ENCODE measurements at places on chromosomes 16 and 17.

GRCh38 chr17:17314501-17315071, 11.4 kb downstream of the NT5M start:
- no peak for DNase-seq

DNA sequence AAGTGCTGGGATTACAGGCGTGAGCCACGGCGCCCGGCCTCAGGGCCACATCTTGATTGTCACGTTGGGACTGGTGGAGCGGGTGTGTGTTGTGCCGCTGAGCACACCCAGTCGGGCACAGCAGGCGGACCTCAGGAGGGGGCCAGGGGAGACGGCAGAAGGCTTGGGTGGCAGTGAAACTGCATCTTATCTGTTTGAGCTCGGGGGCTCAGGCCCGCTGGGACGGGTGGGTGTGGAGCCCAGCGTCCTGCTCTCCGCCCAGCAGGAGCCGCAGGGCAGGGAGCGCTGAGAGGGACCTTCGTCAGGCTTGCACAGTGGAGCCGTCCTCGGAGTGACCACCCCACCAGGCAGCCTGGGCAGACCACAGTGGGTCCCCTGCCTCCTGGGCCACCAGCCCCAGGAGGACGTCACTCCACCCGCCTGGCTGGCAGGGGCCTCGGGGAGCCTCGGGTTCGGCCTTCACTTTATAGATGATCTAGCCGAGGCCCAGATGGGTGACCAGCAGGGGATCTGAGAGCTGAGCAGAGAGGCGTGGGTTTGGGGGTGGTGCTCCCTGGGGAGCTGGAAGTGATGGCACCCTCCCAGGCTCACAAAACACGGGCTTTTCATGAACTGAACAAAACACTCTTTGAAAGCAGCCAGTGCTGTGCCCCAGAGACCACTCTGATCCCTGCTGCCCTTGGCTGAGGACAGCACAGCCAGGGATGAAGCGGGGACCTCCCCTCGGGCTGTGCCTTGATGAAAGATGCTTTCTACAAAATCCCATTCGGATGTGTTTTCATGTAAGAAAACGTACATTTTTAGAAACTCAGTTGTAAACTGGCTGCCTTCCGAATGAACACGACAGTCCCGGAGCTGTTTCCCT, 181.1 kb downstream of the SEC14L1 start:
- no peak for DNase-seq

DNA sequence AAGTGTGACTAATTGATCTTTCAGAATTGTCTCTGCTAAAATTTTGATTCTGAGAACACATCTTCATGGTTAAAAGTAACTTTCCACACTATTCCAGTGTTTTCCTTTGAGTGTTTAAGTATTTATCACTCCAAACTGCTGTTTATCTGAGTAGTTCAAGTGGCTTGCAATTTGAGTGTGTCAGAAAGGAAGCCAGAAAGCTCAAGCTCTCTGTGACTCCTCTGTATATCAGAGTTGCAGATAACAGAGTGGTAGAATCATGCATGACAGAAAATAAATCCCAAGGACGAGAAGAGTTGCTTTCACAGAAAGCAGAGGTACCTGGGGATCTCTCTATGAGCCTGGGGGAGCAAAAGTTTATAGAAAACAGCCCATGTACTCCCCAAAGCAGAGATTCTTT, 130.0 kb downstream of the CYB561 start:
- DNase-seq, result no peak

GRCh38 chr17:74757502-74757901, 9.1 kb downstream of the NHERF1 start:
- no peak for DNase-seq

DNA sequence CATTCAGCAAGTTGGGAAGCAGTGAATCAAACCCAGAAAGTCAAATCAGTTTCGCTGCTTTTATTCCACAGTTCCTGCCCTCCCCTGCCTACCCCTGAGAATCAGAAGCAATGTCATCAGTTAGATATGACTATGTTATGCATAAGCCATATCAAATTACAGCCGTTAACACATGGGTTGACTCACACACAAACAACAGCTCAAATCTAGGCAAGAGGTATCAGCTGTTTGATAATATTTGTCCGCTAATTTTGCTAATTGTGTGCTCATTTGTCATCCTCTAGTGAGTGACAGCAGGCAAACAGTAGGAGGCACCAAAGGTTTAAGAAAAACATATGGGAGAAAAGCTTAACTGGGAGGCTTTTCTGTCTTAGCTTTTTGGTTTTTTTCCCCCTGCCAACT, 327.4 kb upstream of the CCL2 start:
- no peak for DNase-seq

GRCh38 chr16:81164958-81165357, 68.8 kb upstream of the GCSH start:
- DNase-seq, result no peak

DNA sequence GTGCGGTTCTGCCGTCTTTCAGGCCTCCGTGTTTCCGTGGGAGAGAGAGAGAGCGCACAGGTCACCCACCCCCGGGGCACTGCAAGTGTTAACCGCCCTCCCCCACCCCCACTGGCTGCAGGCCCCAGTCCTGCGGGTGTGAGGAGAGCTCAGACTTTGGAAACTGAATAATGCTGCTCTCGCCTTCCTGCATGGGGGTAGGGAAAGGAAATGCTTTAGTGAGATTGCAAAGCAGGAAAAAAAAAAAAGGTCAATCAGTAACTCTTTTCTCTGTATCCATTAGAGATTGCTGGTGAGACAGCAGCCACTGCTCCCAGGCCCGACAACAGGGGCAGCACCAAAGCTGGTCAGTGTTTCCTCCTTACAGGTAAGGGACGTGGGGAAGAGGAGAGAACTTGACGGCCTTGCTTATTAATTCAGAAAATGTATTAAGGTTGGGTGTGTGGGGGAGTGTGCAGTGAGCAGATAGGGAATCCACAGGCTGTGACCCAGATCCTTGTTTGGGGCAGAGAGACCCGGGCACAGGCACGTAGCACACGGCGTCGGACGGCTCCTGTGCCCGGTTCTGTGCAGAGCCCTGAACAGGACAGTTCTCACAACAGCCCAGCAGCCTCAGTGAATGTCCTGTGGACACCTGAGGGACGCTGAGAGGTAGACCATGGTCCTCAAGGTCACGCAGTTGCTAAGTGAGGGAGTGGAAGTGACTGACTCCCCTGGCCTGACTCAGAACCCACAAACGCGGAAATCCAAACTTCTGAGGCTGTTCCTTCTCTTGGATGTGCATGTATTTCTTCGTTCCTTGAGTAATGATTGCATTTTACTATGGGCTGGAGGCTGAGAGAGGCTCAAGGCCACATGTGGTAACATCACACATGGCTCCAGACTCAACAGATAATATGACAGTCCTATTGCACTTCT, 156.5 kb downstream of the FOXL1 start:
- DNase-seq, result no peak

DNA sequence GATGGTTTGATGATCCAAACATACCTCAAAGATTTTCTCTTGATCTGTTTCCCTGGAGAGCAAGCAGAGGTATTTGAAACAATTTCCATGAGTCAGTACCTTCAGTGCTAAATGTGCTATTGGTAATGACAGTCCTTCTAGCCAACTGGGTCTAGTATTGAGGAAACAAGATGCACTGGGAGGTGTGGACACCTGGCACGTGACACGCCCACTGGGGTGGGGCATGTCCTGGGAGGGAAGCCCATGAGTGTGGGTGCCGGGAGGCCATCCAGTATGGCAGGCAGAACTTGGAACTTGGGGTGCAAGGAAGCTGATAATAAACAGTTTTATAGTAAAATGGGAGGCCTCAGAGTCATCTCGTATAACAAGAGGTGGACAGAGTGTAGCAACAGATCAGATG, 17.9 kb upstream of the AKAP1 start:
- no peak for DNase-seq

GRCh38 chr17:30396129-30396528, 17.4 kb downstream of the CPD start:
- no peak for DNase-seq

- DNase-seq, result no peak
Measured at GRCh38 chr17:42673885-42674754, 2.7 kb downstream of the PLEKHH3 start.

DNA sequence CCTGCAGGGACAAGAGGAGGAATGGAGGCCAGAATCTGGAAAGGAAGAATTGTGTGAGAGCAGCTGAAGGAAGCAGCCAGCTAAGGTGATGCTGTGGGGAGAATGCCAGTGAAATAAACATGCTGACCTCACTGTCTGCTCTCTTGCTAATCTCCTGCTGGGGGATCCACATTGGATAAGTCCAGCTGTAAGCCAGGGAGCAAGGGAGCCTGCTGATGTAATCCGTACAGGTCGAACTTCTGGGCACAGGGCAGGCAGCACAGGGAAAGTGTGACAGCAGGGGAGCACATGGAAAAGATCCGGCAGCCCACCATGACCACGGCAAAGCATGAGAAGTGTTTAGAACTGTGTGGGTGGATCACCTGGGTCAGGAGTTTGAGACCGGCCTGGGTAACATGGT, 7.5 kb upstream of the XPO6 start:
- no peak for DNase-seq

GRCh38 chr16:86701286-86701975, 123.1 kb downstream of the FOXL1 start:
- DNase-seq, result no peak

DNA sequence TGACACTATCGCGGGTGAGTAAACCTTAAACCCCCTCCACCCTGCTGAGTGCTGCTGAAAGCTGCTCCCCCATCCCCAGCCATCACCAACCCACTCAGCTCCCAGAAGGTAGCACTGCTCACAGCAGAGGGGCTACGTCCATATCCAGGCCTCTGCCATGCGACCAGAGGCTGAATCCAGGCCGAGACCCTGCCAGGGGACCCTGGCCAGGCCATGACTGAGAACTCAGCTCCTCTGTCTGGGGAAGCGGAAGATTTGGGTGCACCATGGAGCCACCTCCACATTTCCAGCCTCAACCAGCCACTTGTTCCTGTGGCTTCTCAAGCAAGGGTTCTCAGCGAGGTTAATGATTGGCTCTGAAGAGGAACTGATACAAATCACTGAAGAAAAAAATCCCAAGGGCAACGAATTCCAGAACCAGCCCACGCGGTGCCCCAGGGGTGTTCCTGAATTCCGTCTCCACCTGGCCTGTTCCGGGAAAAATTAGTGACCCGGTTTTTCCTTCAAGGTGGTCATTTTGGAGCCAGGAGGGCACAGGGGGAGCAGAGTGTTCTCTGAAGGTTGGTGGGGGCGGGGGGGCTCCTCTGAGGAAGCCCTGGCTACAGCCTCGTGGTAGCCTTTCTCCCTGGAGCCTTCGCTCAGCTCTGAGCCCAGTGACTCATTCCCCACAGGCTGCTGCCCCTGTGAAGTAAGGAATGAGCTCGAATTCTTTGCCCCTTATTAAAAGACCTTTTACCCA, 9.3 kb upstream of the SLC16A5 start:
- no peak for DNase-seq

GRCh38 chr17:74584292-74585060, 7.6 kb downstream of the CD300LD start:
- no peak for DNase-seq

GRCh38 chr16:280552-280951, at the start of gene ARHGDIG:
Gene ARHGDIG, plus strand, starts transcription at chr16:280591. Its CDS starts 90 bp downstream, at chr16:280681.
- DNase-seq, result no peak

DNA sequence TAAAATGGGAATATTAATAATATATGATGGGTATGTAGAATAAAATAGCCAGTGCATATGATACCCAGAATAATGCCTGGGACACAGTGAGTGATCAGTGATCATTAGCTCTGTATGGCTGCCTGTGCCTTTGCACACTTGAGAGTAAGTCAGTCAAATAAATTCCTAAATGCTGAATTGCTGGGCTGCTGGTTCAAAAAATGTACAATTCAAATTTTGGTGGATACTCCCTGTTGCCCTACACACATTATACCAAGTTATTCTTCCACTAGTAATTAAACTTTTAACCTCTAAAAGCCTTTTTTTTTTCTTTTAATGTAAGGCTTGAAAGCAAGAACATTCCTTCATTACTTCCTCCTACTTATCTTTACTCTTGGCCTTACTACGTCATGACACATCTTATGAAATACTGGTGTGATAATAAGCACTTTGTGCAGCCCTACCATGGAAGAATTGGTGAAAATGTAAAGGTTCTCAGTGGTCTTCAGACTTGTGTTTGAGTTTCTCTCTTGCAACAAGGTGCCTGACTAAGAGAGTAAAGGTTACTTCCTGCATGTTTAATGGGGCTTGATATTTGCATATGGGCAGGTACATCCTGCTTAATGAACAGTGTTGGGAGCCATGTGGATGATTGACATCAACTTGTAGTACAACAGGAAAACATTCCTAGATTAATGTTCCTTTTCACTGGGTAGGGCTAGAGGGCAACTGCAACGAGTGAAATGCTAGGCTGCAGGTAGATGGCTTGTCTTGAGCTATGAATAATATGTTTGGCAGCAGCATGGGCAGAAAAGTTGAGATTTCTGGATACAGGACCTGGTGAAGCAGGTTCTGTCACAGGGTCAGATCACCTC, 84.3 kb downstream of the PRKCA start:
- no peak for DNase-seq
